Neural progenitor cell (in vitro differentiated cells): ENCODE measurements at places on chromosomes 4 and X. TPM values are rescaled to one million over a fixed set of nuclear protein-coding genes. Genes with fewer than 3 reads are reported as not detected.

DNA sequence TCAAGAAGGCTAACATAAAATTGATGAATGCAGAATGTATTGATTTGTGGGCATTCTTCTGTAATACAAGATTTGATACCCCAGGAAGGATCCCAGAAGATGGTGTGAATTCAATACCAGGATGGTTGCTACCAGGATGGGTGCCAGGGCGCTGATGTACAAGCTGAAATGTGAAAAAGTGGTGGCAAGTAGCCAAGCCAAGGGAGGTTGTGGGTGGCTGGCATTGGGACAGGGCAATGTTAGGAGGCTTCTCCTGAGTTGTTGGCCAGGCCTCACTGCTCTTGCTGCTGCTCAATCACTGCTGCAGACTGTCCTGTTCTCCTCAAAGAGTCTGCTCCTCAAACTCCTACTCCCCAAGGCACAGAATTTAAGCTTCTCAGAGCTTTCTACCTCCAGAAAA is 77.1 kb downstream of the RBM46 start:
- H3K36me3 ChIP-seq, result no peaks in the 10 kb centered on the region
- no peak overlapping the region for H3K4me3 ChIP-seq
- DNase-seq, result no peak
- no peaks in the 10 kb centered on the region for H3K4me1 ChIP-seq
- H3K27me3 ChIP-seq, result no peaks in the 10 kb centered on the region

GRCh38 chr4:99457676-99458075 is 22.5 kb upstream of the ADH7 start:
- H3K27ac ChIP-seq, result no peak overlapping the region
- H3K36me3 ChIP-seq, result no peaks in the 10 kb centered on the region
- no peak for DNase-seq
- H3K4me1 ChIP-seq, result no peaks in the 10 kb centered on the region

Gene ANAPC10
- total RNA-seq, result 34.9 and 48.4 TPM in 2 replicates

DNA sequence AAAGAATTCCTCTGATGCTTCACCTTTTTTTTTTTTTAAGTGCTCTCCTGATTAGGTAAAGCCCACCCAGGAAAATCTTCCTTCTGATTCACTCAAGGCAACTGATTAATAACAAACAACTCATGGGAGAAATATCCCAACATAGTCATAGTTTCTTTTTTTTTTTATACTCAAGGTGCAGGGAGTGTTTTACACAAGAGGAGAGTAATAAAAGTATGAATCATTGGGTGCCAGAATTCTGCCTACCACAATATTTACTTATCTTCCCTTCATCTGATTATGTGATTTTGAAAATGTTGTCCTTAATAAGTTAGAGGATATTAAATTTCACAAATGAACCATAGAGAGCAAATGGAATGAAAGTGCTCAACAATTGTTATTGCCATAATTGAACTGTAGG is 329.9 kb downstream of the TECRL start:
- no peak for DNase-seq
- no peak overlapping the region for H3K4me3 ChIP-seq
- H3K36me3 ChIP-seq, result no peaks in the 10 kb centered on the region
- no peaks in the 10 kb centered on the region for H3K27me3 ChIP-seq
- H3K4me1 ChIP-seq, result no peaks in the 10 kb centered on the region
